ENCODE measurements at places on chromosomes 4 and X. TPM values are rescaled to one million over a fixed set of nuclear protein-coding genes. Genes with fewer than 3 reads are reported as not detected.

GRCh38 chr4:128635955-128636560 lies 173.4 kb upstream of the JADE1 start:
- DNase-seq = no peak

- no peak for DNase-seq
Measured at GRCh38 chr4:33107814-33108213, 2387.6 kb downstream of the PCDH7 start.

DNA sequence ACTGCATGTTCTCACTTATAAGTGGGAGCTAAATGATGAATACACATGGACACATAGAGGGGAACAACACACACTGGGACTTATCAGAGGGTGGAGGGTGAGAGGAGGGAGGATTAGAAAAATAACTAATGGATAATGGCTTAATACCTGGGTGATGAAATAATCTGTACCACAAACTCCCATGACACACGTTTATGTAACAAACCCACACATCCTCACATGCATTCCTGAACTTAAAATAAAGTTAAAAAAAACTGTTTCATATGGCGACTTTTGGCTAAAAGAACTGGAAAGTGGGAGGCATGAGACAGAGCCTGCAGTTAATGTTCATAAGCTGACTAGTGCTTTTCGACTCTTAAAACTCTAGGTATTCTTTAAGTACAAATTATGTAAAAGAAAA lies 98.9 kb upstream of the NPFFR2 start:
- no peak for DNase-seq

- DNase-seq = no peak
Measured at GRCh38 chr4:41683326-41683725, 65.2 kb downstream of the PHOX2B start.

GRCh38 chrX:83966347-83966746 lies 105.4 kb downstream of the CYLC1 start:
- no peak for DNase-seq

DNA sequence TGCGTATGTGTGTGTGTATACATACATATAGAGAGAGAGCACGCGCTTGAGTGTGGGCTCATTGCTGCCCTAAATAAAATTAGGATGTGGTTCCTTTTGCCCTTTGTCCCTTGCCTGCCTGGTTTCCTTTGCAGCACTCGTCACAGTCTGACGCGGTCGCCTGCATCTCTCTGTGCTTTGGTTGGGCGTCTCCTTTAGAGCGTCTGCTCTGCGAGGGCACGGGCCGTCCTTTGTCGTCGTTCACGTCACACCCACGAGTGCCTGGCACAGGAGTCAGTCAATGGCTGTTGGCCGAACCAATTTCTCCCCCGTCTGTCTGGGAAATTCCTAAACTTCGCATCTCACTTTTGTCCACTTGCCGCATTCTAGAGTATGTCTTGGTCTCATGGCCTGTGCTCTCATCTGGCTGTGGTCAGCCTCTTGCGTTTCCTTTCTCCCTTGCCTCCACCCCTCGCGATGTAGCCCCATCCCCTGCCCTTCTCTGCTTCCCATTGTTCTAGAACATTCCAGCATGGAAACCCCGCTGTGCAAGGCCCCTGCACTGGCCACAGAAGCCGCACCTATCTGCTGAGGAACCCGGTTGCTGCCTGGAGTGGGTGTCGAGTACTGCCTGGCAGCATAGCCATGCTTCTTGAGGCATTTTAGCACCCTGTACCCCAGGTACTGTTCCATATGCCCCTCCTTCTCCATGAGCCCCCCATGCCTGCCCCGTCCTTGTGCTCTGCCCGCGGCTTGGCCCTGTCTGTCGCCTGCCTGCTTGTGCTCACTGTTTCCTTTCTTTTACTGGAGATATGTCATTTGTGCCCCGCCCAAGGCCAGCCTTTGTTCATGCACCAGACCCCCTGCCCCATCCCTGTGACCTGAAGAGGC lies 8.0 kb downstream of the MAEA start:
- no peak for DNase-seq

SLIT2 gene
- polyA plus RNA-seq = 159 TPM

WWC2 gene
- 27.2 TPM for polyA plus RNA-seq
